ENCODE measurements at places on chromosomes 5 and 9.

DNA sequence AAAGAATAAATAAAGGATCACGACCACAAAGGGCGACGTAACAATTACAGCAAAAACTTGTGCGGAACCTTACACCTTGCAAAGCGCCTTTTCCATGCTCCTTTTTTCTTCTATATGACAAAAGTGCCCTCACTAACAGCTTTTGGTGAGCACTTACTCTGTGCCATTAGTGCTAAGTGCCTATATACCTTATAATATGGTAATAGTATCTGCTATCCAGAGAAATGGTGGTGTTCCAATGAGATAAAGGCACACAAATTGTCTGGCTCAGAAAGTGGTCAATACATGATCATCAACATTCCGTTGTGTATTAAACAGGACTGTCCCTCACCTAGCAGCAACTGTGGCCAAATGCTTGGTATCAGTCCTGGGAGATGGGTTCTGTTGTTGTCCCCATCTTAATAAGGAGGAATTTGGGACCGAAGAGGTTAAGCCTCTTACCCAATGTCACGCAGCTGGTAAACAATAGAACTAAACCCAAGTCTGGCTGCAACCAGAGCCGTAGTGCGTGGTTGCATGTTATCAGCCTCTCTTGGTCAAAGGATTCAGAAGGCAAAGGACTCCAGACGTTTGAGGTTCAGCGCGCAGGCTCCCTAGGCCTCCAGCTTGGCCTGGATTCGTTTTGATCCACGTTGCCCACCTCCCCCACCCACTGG lies 564 bp upstream of the TOR2A start:
- DNase-seq = no peak

- peak; percentile 93 for DNase-seq
These were observed 149.5 kb downstream of the FANCC start for GRCh38 chr9:95167998-95168397.

- DNase-seq = peak; percentile 83
These were observed 37.0 kb downstream of the MAMDC2 start for GRCh38 chr9:70080481-70081119.

DNA sequence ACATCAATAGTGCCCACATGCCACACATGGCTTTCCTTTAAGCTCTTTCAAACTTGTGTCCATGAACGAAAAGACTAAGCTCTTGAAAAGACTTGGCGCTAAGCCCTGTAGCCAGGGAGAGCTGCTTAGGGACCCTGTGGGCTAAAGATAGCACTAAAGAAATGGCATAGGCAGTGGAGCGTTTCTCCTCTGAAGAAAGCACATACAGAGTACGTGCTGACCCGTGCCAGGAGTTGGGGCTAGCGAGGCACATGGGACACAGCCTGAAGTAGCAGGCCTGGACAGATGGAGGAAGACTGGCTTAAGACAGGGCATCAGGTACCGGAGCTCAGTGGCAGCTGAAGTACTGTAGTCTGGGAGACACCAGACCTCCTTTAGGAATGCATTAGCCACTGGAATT lies 39.7 kb downstream of the ADGRV1 start:
- peak; percentile 15 for DNase-seq

DNA sequence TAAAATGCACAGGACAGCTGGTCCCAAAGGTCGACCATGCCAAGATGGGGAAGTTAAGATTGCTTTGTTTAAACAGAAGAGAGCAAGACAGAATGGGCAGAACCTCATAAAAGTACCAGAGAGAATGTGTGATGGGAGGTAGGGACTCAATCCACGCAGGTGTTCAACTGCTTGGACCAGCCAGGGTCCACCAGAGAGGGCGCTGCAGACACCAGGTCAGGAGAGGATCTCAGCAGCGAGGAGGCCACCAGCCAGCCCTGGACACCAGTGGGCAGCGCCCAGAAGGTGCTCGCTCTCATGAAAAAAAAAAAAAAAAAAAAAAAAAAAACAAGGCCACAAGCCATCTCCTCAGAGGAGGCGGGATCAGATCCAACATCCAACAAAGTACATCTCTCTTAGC lies 81.8 kb downstream of the SHC3 start:
- DNase-seq = no peak

- DNase-seq = no peak
These were observed 779.3 kb upstream of the WWC1 start for GRCh38 chr5:167512111-167512510.

- no peak for DNase-seq
These were observed 205.1 kb downstream of the SNCAIP start for GRCh38 chr5:122517091-122517490.

- no peak for DNase-seq
These were observed 445.0 kb upstream of the PIK3R1 start for GRCh38 chr5:67770431-67771025.

GRCh38 chr5:178240766-178241165 lies 8.2 kb upstream of the PHYKPL start:
- no peak for DNase-seq

DNA sequence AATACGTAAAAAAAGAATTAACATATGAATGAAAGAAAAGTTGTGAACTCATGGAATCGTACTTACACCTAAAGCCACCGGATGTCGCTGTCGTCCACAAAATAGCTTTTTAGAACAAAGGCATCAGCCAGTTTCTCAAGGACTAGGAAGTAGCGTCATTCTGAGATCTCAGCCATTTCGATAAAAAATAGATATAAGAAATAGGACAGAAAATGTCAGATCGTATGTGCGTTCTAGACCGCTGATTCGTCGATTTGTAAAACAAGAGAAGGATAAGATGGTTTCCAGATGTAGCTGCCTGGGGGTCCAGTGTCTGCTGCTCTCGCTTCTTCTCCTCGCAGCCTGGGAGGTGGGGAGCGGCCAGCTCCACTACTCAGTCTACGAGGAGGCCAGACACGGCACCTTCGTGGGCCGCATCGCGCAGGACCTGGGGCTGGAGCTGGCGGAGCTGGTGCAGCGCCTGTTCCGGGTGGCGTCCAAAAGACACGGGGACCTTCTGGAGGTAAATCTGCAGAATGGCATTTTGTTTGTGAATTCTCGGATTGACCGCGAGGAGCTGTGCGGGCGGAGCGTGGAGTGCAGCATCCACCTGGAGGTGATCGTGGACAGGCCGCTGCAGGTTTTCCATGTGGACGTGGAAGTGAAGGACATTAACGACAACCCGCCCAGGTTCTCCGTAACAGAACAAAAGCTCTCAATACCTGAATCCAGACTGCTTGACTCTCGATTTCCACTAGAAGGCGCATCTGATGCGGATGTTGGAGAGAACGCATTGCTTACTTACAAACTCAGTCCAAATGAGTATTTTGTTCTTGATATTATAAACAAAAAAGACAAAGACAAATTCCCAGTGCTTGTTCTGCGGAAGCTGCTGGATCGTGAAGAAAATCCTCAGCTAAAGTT lies at the start of gene PCDHA10:
TSS of gene PCDHA10 (plus strand) at position 126 of the 903 bp plus-strand sequence. CDS start at position 278, 152 bp downstream.
- peak; percentile 5 for DNase-seq

- DNase-seq = no peak
These were observed 21.1 kb downstream of the RALGDS start for GRCh38 chr9:133099726-133100505.

DNA sequence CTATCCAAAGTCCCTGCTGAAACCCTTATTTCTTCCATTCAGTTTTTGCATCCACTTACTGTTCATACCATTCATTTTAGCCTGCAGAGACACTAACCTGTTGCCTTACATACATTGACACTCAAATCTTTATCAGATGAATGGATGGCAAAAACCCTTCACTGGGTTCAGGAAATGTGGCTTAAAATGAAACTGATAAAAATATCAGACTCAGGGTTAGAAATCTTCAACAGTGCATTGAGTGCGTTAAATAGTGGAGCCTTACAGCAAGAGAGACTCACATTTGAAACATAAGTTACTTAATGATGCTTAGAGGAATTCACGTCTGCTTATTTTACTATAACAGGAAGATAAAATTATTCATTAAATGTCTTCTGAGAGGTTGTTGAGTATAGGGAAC lies 28.0 kb upstream of the BNC2 start:
- no peak for DNase-seq
